ENCODE measurements at places on chromosomes 13 and 19.
A peak's percentile ranks its signal among the peaks of the same experiment; 100 is the strongest.

GRCh38 chr19:39696387-39696786 is 7.9 kb upstream of the LGALS14 start:
- DNase-seq, result no peak

- no peak for DNase-seq
Observed at GRCh38 chr19:30969591-30969990, 379.6 kb downstream of the TSHZ3 start.

- DNase-seq, result no peak
Observed at GRCh38 chr13:21077076-21077787, 15.8 kb upstream of the LATS2 start.

- DNase-seq, result no peak
Observed at GRCh38 chr19:41816761-41817160, 20.4 kb downstream of the CEACAM3 start.

DNA sequence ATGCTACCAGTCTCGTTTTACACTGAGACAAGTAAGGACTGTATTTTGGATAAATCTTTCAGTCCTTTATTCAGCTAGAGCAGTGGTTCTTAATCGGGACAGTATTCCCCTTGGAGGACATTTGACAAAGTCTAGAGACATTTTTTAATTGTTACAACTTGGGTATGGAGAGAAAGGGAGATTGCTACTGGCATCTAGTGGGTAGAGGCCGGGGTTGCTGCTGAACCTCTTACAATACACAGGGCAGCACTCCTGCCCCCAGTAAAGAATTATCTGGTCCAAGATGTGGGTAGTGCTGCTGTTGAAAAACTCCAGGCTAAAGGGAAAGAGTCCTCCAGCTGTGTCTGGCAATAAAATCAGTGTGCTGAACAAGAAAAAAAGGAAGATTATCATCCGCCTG is 334.8 kb downstream of the SLC7A1 start:
- DNase-seq, result no peak

DNA sequence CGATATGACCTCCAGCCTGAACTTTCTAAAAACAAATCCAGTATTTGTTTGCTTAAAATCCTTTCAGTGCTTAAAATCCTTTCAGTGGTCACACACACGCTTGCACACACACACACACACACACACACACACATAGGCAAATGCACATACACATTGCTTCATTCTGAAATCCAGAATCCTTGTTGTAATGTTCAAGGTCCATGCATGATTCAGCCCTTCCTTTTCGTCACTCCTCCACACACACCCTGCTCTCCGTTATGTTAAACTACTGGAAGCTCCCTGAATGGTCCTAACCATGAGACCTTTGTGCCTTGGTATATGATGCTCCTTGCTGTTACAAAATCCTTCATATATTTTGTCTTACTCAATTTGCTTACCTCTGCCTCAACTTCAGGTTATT is 44.9 kb downstream of the SERTM1 start:
- no peak for DNase-seq

GRCh38 chr19:52592301-52592700 is 22.2 kb downstream of the ZNF701 start:
- DNase-seq, result no peak

DNA sequence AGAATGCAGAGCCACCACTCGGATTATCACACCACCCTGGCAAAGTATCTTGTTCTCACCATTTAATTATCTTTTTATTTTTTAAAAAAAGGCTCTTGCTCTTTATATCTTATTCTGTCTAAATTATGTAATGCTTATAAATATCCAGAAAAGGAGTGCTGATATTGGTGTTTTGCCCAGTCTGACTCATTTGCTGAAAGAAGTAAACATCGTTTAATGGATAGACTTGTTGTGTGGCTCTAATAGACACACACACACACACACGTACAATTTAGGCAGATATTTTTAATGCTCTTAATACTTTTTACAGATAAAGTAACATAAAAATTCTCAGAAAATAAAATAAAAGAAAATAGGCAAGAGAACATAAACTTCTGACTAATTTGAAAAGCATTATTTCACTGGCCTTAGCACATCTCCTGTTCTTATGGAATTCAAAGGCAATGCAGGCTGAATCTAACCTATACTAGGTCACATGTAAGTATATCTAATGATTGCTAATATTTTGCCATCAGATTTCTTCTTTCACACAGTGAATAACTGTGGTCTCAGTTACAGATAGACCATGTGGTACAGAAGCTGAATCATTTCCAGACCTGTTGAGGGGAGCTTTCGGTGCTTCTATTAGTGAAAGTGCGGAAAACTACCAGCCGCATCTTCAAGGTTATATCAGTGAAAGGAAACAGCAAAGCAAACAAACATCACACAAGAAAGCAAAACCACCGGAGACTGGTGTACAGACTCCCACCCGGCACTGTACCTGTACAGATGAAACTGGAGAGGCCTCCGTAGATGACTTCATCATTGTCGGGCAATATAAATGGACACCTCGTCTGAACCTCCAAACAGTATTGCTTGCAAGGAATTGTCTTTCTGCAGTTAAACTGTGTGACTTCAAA is 642.1 kb upstream of the ARGLU1 start:
- DNase-seq, result no peak

DNA sequence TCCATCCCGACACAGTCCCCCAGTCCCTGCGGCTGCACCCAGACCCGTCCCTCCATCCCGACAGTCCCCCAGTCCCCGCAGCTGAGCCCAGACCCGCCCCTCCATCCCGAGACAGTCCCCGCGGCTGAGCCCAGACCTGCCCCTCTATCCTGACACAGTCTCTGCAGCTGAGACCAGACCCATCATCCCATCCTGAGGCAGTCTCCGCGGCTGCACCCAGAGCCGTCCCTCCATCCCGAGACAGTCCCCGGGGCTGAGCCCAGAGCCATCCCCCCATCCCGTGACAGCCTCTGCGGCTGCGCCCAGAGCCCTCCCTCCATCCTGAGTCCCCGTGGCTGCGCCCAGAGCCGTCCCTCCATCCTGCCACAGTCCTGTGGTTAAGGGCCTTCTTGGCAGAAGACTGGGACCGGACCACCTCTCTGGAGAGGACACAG is 28.8 kb upstream of the TMEM255B start:
- no peak for DNase-seq

DNA sequence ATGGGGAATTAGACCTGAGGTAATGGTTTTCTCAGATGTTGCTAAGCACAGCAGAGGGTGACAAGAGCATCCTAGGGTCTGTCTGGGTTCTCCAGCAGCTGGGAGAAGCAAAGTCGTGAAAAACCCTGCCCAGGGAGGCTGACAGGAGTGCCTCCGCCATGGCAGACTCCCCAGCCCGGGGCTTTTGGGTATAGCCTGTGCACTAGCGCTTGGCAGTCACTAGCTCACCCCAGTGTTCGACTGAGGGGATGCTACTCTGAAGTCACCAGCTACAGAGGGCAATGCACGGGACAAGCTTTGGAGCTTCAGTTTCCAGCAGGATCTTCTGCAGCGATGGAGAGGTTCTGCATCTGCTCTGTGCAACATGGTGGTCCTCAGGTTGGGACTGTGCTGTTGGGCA is 87.5 kb downstream of the ING1 start:
- DNase-seq, result no peak

- no peak for DNase-seq
Observed at GRCh38 chr13:60482012-60482411, 85.0 kb downstream of the TDRD3 start.

DNA sequence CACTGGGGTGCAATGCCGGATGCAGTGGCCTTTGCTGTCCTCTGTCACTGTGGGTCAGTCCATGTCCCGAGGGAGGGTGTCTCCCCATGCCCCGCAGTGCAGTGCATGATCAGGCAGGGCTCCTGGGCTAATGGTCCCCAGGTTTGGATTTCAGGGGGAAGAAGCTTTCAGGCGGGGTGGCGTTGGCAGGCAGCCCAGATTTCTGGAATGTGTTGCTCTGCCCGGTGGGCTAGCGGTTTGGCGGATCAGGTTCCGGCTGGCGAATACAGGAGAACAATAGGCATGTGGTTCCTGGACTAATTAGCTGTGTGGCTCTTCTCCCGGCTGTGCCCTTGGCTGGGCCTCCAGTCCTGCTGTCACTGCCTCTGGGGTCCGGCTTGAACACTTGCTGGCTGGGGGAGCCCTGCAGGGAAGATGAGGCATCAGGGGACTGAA is 141.3 kb downstream of the FGF9 start:
- DNase-seq, result no peak

- no peak for DNase-seq
Observed at GRCh38 chr19:6996810-6997209, 24.4 kb downstream of the MBD3L2B start.

- DNase-seq, result peak; percentile 76
Observed at GRCh38 chr19:49937750-49938381, 8.6 kb upstream of the NUP62 start.

DNA sequence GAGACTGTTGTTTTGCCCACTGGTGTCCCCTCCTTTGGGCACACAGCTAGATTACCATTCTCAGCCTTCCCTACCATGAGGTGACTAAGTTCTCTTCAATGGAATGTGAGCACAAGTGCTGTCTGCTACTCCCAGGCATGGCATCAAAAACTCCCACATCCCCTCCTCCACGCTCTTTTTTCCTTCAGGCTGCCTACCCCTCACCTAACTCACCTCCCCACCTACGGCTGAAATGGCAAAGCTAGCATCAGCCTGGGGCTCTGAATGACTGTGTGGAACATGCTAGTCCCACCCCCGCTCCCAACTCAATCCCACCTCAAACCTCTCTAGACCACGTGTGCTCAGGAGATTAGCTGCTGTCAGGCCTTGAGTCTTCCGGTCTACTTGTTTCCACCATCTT is 512.2 kb downstream of the DIAPH3 start:
- DNase-seq, result no peak

- DNase-seq, result no peak
Observed at GRCh38 chr19:8631425-8631819, 989 bp downstream of the NFILZ start.

DNA sequence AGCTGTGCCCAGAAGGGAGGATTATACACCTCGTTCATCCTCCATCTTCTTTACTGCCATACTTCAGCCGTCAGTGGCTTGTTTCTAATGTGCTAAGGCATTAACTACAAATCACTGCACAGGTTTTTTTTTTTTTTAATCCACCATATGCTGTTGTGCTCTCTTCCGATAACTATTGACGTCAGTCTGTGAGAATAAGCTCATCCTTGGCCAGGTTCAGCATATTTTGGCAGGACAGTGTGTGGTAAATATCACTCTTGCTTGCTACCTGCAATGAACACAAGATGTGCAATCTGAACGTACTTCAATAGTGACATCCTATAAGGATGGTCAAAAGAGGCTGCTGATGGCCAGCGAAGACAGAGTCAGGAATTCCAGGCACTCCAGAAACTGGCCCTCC is 2030.7 kb upstream of the PCDH20 start:
- peak; percentile 74 for DNase-seq

All from cerebellar cortex (tissue), 1 donor.